Activated T-cell treated with anti-CD3 and anti-CD28 coated beads for 4 hours (primary cell): ENCODE measurements at places on chromosomes 3 and 15.

DNA sequence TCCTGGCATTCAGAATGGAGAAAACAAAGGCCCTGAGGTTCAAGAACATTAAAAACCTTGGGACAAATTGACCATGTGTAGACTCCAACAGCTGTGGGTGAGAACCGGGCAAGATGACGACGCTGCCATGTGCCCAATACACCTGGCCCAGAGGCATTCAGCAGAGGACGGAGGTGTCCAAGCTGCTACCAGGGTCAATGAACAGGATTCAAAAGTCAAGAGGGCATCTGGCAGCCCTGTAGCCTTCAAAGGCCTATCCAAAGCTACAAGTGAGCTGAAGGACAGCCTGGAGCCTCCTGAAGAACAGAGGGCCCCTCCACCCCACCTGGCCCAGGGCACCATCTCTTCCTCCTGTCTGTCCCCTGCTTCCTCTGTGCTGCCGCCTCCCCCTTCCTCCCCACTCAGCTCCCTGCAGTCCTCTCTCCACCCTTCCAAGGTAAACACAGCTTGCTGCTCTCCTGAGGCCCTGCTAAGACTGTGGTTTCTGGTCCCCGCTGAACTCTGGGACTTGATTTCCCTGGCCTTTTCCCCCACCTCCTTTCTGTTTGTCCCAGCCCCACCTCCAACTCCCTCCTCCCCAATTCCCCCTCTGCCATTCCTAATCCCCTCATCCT lies 57.5 kb downstream of the HMCES start:
- DNase-seq = no peak

GRCh38 chr3:28978092-28978491 lies 302.8 kb upstream of the RBMS3 start:
- DNase-seq = no peak

- no peak for DNase-seq
Measured at GRCh38 chr15:24763891-24764290, 88.3 kb downstream of the NPAP1 start.

DNA sequence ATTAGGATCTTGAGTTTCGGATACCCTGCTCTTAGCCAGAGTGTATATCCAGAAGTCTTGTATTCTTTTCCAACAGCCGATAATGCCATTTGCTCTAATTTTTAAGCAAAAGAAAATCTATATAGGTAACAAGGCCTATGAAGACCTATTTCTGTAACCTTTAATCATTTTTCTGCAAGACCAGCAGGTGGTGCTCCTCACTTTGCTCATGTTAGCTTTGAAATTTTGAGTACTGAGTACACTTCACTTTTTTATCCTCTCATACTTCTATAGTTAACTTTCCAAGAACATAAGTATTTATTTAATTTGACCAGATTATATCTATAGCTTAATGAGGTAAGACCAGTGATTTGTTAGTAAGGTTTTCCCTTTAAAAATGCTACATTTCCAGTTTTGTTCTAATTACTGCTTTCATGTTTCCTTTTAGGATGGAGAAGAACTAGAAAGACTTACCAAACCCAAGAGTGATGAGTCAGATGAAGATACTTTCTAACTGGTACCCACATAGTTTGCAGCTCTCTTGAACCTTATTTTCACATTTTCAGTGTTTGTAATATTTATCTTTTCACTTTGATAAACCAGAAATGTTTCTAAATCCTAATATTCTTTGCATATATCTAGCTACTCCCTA lies 20.5 kb downstream of the SLC35A5 start:
- no peak for DNase-seq

DNA sequence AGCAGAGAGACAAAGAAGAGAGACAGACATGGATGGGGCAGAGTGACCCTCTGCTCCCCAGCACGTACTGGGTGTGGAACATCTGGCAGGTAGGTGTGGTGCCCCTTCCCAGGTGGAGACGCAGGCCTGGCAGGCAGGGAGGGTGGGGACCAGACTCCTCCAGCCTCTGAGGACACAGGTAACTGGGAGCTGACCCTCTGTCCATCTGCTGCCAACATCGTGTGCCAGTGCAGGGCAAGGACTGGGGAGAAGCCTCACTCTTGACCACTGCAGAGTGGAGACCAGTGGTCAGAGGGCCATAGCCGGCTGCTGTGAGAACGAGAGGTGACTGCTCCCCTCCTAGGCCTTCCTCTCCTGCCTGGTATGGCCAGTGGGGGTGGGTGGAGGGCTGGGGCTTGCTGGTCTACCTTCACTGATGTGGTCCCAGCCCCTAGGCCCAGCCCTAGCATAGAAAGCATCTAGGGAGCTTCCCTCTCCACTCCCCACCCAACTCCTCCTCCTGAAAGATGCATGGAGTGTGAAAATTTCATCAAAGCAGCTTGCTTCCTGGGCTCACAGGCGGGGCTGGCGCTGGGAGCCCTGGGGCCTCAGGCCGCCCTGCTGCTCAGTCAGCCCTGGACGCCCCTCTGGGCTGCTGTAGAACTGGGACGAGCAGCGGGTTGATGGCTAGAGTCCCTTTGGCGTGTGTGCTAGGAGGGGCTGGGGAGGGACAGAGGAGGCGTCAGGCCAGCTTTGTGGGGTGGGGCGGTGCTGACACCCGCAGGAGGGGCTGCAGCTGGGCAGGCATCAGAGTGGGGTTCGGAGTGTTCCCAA lies 90.3 kb downstream of the PLXNA1 start:
- no peak for DNase-seq

DNA sequence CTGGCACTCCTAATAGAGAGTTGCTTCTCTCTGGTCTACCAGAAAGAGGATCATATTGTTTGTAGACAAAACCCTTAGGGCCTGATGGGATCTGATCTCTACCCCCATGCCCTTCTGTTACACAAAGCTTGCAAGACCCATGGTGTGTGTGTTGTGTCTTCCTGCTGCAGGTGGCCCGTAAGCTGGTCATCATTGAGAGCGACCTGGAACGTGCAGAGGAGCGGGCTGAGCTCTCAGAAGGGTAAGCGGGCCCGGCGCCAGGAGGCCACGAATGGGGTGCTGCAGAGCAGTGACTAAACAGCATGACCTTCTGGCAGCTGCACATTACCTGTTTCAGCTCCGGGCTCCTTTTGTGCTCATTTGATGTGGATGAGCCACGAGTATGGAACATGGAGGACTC lies 18.2 kb downstream of the TPM1 start:
- no peak for DNase-seq

- no peak for DNase-seq
Measured at GRCh38 chr3:59655418-59656015, 605.7 kb upstream of the CFAP20DC start.

DNA sequence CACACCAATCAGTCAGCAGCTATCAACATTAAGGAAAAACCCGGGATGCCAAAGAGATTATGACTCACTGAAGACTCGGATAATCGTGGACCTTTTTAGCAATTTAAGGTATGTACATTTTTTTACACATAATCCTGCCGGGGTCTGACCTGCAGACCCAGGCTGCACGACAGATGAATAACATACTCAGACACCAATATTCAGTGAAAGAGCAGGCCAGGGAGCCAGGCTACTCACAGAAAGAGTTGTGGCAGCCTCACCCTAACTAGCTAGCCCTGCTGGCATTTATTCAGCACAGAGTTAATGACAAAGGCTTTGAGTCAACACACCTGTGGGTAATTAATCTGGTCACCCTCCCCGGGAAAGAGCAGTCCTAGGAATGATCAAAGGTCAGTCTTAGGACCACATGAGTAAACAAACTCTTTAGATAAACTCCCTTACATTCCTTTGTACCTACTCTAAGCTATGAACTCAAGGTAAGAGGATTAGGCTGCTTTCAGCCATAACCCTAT lies 727.5 kb downstream of the TBL1XR1 start:
- DNase-seq = no peak
